Hematopoietic multipotent progenitor cell (in vitro differentiated cells): ENCODE measurements at places on chromosomes 1 and 21. TPM values are rescaled to one million over a fixed set of nuclear protein-coding genes. Genes with fewer than 3 reads are reported as not detected.

- DNase-seq: no peak
Measured at GRCh38 chr1:43969416-43969745, 429 bp upstream of the DPH2 start.

DNA sequence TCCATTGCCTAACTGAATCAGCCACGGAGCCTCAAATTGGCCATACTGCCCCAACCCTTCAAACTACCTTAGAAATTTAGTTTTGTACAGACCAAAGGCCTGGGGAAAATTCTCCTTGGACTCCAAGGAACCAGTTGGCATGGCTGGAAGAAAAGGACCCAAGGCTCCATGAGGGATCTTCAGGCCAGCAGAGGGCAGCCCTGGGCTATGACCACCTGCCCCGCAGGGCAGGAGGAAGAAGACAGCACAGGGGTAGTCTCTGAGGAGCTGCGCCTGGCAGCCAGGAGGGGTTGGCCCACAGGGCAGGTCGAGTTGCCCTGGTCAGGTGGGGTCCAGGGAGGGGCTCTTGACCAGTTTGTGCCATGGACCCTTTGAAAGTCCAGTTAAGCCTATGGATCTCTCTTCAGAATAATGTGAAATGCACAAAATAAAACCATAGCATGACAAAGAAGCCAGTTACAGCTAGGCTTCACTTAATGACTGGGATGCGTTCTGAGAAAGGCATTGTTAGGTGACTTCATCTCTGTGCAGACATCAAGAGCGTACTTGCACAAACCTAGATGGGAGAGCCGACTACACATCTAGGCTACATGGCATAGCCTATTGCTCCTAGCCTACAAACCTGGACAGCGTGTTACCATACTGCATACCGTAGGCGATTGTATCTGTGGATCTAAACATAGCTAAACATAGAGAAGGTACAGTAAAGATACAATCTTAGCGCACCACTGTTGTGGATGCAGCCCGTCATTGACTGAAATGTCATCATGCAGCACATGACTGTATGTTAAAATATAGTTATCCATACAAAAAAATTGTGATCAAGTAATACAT, 26.1 kb downstream of the CACNA1S start:
- peak; percentile 49 for DNase-seq

- DNase-seq: no peak
Measured at GRCh38 chr1:42004322-42004721, 85.6 kb upstream of the HIVEP3 start.

- no peak for DNase-seq
Measured at GRCh38 chr1:186901631-186902030, 72.9 kb downstream of the PLA2G4A start.

DNA sequence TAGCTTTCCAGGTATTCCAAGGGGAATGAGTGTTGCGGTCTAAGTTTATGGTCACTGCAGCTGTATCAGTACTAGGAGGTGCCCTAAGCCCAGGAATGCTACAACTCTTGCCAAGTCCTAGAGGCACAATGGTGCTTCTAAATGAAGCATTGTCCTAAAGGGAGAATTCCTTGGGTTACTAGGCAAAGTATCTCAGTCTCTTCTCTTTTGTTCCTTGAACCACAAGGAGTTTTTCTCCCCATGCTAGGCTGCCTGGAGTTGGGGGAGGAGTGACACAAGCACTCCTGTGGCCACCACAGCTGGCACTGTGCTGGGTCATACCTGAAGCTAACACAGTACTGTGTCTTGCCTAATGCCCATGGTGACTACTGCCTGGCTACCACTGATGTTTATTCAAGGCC, 50.7 kb downstream of the KMO start:
- DNase-seq: no peak

DNA sequence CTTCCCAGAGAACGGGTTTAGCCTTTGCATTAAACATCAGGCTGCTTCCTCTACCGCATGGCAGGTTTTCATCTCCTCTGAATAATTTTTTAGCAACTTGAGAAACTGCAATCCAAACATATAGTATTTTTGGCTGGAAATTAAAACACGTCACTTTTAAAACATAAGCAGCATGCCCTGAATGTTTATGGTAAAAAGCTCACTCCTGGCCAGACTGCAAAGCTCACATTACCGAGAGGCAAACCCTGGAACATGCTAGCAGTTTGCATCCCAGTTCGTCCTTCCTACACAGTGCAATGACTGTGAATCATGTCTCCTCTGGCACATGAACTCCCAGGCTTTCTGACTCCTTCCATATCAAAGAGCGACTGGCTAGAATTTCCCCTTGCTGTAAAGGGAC, 312.3 kb downstream of the RRAGC start:
- no peak for DNase-seq

RSPO1 gene
- not detected for total RNA-seq

KRTAP19-3 gene
- not detected for total RNA-seq

DNA sequence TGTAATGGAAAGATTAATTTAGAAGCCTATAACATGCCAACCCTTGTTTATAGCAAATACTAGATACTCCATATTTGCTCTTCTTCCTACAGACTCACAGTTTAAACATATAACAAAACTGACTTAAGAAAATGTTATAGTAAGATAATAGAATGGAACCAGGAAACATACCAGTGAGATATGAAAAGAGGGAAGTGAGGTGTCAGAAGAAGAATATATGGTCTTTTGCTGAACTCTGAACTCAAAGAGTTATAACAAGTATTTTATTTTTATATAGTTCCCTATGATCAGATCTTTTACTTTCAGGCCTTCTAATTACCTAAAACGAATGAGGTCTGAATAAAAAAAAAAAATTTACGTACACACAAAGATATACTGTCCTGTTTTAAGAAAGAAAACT, 20.9 kb downstream of the TMED5 start:
- DNase-seq: no peak

DNA sequence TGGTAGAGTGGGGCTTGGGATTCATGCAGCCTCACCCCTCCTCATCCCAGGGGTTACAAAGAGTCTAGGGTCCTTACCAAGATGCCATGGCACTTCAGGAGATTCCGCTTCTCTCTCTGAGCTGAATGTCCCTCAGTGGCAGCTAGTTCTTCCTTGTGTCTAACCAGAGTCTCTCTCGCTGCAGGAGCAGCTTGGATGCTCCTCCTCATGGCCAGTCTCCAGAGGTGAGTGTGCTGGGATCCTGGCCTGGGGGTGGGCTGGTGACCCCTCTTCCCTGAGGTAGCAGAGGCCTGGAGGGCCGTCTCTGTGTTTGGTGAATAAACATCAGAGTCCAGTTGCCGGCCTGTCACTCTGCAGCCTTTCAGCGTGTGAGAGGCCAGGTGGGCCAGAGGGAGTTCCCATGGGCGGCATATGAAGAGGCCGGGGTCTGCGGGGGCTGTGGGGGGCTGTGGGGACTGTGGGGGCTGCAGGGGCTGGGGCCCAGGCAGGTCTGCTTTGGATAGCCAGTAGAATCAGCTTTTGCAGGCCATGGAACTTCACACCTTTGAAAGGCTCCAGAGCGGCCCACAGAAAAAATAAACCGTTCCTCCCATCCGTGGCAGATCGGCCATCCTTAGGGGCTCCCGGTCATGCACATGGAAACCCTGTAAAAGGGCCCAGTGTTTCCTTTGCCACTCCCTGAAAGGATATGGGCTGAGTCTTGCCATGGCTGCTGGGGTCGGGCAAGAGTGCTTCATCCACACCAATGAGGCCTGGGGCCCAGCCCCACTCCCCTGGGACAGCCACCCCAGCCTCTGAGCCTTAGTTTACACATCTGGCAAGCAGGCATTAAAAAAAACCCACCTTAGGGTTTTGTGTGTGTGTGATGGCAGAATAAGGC, 256.4 kb downstream of the FOXD2 start:
- no peak for DNase-seq

DNA sequence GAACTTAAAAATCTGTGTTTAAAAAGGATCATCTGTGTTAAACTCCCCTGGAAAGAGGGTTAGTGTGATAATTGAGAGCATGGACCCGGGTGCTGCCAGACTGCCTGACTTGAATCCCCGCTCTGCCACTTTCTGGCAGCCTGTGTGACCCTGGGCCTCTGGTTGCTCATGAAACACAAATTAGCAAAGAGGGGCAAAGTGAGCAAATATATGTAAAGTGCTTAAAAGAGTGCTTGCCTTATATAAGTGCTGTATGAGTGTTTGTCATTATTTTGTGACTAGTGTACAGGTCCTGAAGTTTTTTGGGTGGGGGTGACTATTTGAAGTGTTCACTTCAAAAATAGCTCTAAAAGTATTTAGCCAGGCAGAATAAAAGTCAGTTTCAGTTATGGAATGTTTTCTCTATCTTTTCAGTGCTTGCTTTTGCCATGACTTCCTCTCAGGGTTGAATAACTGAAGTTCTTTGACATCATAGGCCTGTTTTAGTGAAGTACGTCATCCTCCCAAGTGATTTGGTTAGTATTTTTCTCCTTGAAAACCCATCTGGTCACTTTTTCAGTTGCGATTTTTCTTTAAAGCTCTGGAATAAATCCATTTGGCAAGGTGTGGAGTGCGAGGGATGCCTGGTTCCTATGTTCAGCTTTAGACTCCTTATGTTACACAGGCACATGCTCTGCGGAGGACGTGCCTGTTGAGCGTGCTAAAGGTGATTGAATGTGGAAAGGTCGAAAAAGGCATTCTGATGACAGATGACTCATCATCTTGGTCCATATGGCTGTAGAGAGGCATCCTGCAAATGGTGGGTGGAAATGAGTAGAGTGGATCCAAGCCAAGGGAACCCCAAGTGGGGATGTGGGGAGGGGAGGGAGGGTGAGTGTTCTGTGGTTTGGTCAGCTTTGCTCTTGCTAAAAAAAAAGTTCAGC, 47.8 kb downstream of the AK4 start:
- DNase-seq: peak; percentile 13

DNA sequence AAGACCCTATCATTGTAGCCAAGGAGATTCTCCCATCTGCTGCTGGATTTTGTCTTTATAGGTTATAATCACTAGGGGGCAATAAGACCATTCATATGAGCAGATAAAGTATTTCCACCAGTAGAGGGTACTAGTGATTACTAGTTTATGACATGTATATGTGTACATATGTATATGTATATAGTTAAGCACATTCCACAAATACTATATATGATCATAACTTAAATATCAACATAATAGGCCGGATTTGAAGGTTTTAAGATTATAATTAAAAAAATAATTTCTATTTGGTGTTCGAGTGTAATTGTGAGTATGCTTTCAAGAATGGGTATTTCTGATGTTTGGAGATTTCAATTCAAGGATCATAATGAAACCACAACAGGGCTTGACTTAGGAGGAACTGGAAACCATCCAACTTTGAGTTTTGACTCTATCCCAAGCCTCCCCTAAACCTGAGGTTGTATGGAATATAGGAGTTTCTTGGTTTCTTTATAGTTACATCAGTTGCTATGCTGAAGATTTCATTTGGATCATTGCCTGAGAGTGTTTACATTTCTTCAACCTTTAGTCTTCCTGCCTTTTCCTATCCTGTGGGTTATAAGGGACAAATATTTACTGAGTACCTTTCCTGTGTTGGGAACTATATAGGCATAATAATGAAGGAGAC, 16.9 kb downstream of the TCEANC2 start:
- peak; percentile 81 for DNase-seq

STYXL2 gene
- 0.27 TPM for total RNA-seq

DNA sequence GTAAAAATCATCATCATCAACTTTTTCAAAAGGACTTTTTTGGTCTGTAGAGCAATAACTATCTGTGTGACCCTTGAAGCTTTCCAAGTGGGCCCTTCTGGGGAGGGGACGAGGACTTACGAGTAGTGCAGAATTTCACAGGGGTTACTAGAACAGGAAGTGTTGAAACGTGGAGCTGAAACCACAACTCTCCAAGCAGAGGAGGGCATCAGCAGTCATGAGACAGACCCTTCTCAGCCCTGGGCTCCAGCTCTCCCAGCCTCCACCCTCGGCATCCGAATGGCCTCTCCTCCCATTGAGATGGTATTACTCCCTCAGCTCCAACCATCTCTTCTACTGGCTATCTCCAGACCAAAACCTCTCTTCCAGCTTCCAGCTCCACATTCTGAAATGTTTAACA, 3.6 kb downstream of the FAM89A start:
- peak; percentile 40 for DNase-seq

SH3BGRL3 gene
- total RNA-seq: 77.0 TPM

HES4 gene
- 4.8 TPM for total RNA-seq

DNA sequence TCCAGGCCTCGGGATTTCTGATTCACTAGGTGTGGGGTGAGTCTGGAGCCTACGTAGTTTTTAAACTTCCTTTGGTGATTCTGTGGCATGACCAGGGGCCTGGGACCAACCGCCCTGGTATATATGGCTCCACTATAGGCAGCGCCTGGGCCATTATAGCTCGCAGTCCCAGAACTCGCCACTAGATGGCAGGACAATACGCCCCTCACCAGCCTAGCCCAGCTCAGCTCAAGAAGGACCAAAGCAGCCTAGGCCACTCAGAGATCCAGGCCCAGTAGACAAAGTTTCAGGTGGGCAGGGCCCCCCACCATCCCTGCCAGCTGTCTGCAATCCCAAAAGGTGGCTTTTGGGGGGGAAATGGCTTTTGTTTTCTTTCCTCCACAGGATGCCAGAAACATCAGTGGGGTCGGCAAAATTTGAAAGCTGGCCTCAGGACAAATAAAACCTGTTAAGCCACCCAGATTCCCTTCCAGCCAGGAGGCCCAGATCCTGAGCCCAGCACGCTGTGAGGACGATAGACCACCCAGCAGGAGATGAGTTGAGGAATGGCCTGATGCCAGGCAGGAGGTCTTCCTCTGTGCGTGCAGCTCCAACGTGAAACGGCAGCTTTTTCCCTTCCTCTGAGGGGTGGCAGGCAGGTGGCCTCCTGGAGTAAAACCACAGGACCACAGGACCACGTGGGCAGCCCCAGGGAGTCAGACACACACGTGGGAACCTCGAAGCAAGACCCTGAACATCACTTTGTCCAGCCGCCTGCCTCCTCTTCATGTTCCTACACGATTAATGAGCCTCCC, 24.8 kb upstream of the TMEM51 start:
- peak; percentile 75 for DNase-seq

RNU1-3 gene
- total RNA-seq: under 0.01 TPM

- no peak for DNase-seq
Measured at GRCh38 chr1:12358499-12358898, 128.7 kb downstream of the VPS13D start.

GRCh38 chr1:175133673-175134435, 58.7 kb downstream of the KIAA0040 start:
- DNase-seq: no peak

DNA sequence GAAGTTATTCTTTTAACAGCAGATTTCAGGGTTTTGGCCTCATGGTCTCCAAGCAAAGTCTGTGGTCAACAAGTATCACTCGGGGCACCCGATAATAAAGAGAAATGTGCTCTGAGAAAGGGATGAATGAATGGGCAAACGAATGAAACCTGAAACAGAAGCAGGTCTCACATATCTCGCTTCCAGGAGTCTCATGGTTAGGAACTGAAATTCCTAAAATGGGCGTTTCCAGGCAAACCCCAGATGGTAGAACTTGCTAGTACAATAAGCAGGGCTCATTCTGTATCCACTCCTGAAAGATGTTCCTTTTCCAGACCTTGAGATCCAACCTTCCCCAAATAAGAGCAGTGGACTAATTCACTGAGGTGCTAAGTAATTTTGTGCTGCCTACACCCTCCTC, 87.2 kb downstream of the LAMC2 start:
- DNase-seq: no peak

GPR37L1 gene
- under 0.01 TPM for total RNA-seq
